ENCODE measurements at places on chromosomes 6 and 20. TPM values are rescaled to one million over a fixed set of nuclear protein-coding genes. Genes with fewer than 3 reads are reported as not detected.

Gene CYP21A2
- polyA plus RNA-seq = 0.73 TPM

Gene HRH3
- not detected for polyA plus RNA-seq

Gene MUC22
- polyA plus RNA-seq = 0.29 TPM

DNA sequence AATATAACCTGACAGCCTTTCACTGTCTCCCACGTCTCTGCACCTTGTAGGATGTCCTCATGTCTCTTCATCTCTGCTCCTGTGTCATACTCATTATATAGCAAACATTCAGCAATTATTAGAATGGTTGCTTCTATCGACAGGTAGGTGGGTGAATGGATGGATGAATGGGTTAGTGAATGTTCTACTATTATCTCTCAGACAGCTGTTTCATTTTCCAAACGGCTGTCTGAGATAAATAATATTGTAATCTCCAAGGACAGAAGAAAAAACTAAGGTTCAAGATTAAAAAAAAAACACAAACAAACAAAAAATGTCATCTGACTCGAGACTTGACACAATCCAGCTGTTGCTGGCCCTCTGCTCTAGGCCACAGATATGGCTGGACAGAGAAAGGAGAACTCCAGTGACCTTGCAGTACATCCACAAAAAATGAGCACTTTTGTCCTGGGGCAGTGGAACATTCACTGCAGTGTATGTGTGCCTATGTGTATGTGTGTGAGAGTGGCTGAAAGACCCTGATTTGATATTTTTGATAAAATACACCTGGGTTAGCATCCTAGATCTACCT, 2.1 kb downstream of the HNF4A start:
- peak; percentile 48 for DNase-seq
- H3K27me3 ChIP-seq = peaks cover 3% of the 10 kb centered on the region
- H3K36me3 ChIP-seq = no peaks in the 10 kb centered on the region
- no peak overlapping the region for H3K27ac ChIP-seq
- H3K4me1 ChIP-seq = no peaks in the 10 kb centered on the region

DNA sequence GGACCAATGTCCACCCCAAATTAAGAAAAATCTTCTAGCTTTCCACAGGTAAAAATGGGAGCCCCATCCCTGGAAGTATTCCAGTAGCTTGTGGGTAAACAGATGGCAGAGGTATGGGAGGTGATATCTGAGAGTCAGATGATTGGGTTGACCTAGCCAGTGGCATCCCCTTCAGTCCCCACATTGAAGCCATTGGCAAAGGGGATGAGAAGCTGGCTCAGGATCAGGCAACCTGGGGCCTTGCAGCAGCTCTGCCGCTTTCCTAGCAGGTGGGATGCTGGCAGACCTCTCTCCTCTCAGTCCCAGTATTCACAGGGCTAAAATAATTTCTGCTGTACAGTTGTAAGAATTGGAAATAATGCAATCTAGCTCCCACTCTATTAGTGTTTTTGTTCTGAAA, 108.9 kb upstream of the KCNG1 start:
- H3K4me3 ChIP-seq = no peak overlapping the region
- DNase-seq = no peak
- H3K27me3 ChIP-seq = peaks cover 8% of the 10 kb centered on the region

GRCh38 chr6:121917263-121917829, 481.9 kb downstream of the GJA1 start:
- no peak for DNase-seq
- no peaks in the 10 kb centered on the region for H3K27me3 ChIP-seq
- H3K4me1 ChIP-seq = no peaks in the 10 kb centered on the region
- H3K27ac ChIP-seq = no peak overlapping the region
- no peaks in the 10 kb centered on the region for H3K36me3 ChIP-seq
- no peak overlapping the region for H3K4me3 ChIP-seq

GRCh38 chr20:37315021-37315451, 25.6 kb downstream of the MANBAL start:
- H3K4me1 ChIP-seq = peaks cover 51% of the 10 kb centered on the region
- H3K4me3 ChIP-seq = no peak overlapping the region
- peak; percentile 79 for DNase-seq
- no peaks in the 10 kb centered on the region for H3K27me3 ChIP-seq
- H3K27ac ChIP-seq = peak overlapping the region; percentile 85

DNA sequence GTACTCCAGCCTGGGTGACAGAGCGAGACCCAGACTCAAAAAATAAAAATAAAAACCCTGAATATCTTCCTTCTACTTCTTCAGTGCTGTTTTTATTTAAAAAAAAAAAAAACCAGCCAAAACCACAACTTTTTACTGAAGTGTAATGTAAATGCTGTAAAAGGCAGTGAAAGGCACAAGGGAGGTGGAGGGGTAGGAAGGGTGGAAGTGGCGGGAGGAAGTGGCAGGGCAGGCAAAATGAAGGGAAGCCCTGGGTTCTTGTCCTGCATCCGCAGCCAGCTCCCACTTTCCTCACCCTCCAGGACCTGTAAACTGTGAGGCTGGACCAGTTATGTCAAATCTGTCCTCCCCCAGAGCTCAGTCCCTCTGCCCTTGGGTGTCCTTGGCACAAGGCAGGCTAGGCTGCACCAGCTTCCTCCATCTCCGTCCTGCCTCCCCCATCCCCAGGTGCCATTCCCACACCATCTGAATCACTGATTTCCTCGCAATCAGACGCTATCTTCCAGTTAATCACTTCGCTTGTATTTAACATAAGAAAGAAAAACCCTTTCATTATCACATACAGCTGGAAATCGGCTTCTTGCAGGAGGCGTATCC, 13.7 kb upstream of the PANK2 start:
- no peaks in the 10 kb centered on the region for H3K27me3 ChIP-seq
- H3K4me3 ChIP-seq = no peak overlapping the region
- H3K4me1 ChIP-seq = no peaks in the 10 kb centered on the region
- DNase-seq = no peak

DNA sequence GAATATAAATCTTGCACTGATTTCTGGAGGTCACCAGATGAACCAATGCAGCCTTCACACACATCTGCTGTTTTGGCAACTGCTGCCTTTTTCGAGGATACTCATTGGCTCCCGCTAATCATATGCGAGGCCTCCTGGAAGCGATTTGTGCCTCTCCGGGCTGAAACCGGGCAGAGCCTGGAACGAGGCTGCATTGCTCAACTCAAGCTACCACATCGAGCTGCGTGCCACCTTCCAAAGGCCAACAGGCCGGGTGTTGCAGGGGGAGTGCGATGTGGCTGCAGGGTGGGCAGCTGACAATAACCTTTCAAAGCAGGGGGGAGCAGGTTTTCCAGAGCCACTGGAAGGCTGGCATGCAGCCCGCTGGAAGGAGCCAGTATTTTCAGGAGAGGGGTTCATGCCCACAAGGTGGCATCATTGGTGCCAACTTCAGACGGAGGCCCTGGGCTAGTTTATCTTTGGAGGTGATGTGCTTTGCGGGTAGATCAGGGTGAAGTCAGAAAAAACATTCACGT, 122.6 kb upstream of the IFNGR1 start:
- H3K36me3 ChIP-seq = no peaks in the 10 kb centered on the region
- DNase-seq = peak; percentile 23

- H3K36me3 ChIP-seq = no peaks in the 10 kb centered on the region
- H3K4me3 ChIP-seq = no peak overlapping the region
- peaks cover 8% of the 10 kb centered on the region for H3K4me1 ChIP-seq
- peaks cover 37% of the 10 kb centered on the region for H3K27me3 ChIP-seq
- H3K27ac ChIP-seq = no peak overlapping the region
Observed at GRCh38 chr6:84779380-84779779, 15.0 kb upstream of the TBX18 start.

- no peak overlapping the region for H3K4me3 ChIP-seq
- DNase-seq = no peak
- H3K4me1 ChIP-seq = no peaks in the 10 kb centered on the region
- no peak overlapping the region for H3K27ac ChIP-seq
- H3K36me3 ChIP-seq = no peaks in the 10 kb centered on the region
- no peaks in the 10 kb centered on the region for H3K27me3 ChIP-seq
Observed at GRCh38 chr6:101439790-101440189, 46.3 kb downstream of the GRIK2 start.

- H3K4me1 ChIP-seq = peaks cover 4% of the 10 kb centered on the region
- H3K27me3 ChIP-seq = no peaks in the 10 kb centered on the region
- DNase-seq = no peak
- no peak overlapping the region for H3K27ac ChIP-seq
- no peak overlapping the region for H3K4me3 ChIP-seq
Observed at GRCh38 chr6:170444056-170444591, 109.0 kb downstream of the PSMB1 start.
